Sigmoid colon (tissue), 7 donors: ENCODE measurements at places on chromosomes 6 and 20. TPM values are rescaled to one million over a fixed set of nuclear protein-coding genes. Genes with fewer than 3 reads are reported as not detected.

DNA sequence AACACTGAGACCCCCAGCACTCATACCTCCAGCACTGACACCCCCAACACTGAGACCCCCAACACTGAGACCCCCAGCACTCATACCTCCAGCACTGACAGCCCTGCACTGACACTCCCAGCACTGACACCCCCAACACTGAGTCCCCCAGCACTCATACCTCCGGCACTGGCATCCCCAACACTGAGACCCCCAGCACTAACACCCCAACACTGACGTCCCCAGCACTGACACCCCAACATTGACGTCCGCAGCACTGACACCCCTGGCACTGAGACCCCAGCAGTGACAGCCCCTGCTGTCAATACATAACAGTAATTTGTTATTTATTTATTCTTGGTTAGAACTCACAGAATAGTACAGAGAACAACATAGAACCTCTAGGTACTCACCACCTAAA lies 58.0 kb downstream of the ERMARD start:
- H3K27ac ChIP-seq, result no peak overlapping the region
- no peaks in the 10 kb centered on the region for H3K36me3 ChIP-seq
- no peak for DNase-seq
- H3K27me3 ChIP-seq, result no peaks in the 10 kb centered on the region

GRCh38 chr6:125421836-125422235 lies 120.1 kb upstream of the HDDC2 start:
- H3K4me1 ChIP-seq, result no peaks in the 10 kb centered on the region
- DNase-seq, result no peak
- H3K4me3 ChIP-seq, result no peak overlapping the region
- no peaks in the 10 kb centered on the region for H3K27me3 ChIP-seq
- H3K36me3 ChIP-seq, result no peaks in the 10 kb centered on the region

DNA sequence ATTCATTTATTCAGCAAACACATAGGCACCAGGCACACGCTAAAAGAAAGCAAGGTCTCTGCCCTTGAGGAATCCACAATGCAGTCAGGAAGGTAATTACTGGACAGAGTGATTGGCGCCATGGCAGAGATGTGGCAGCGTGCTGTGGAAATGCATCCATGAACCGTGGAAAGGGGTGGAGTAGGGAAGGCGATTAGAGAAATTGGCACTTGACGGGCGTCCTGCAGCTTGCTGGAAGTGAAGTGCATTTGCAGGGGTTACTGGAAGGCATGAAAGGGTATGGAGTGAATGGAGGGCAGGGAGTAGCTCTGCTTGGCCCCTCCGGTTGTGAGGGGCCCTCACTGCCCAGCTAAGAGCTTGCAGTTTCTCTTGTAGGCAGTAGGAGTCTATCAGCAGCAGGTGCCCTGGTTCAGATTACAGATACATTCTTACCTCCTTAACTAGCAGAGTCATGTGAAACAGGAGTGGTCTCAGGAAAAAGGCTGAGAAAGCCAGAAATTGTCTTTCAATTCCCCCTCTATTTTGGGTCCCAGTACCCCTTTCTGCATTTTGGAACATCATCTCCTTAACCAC lies 122.5 kb upstream of the TIAM2 start:
- H3K36me3 ChIP-seq, result no peaks in the 10 kb centered on the region
- no peak overlapping the region for H3K27ac ChIP-seq
- H3K4me3 ChIP-seq, result no peak overlapping the region
- no peaks in the 10 kb centered on the region for H3K4me1 ChIP-seq

DNA sequence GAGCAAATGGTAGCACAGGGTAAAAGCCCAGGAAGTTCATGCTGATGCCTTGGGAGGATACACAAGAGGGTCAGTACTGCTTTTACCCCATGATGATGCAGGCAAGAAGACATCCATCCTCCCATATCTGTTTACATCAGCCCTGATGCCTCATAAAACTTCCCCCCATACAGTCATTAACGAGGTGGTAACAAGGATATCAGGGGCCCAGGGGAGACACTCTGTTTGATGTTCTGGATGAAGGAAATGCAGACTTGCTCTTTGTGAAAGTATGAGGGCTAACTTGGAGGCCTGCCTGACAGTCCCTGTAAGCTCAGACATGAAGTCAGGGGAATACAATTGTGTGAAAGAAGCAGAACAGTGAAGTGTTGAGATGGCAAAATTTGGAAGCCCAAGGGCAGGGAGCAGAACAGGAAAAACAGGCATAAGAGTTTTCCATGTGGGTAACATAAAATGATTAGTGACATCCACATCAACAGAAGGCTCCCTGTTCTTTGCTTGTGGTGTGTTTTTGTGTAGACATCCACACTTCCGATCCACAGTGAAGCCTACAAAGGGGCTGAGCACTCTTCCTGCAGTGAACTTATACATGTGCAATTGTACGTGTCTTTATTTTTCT lies 813.4 kb downstream of the MAFB start:
- H3K4me1 ChIP-seq, result peaks cover 21% of the 10 kb centered on the region
- H3K27me3 ChIP-seq, result no peaks in the 10 kb centered on the region
- no peak for DNase-seq
- H3K27ac ChIP-seq, result no peak overlapping the region
- H3K4me3 ChIP-seq, result no peak overlapping the region

GRCh38 chr20:49507741-49508434 lies 25.4 kb upstream of the KCNB1 start:
- H3K4me1 ChIP-seq, result peaks cover 38% of the 10 kb centered on the region
- DNase-seq, result peak; percentile 60
- no peaks in the 10 kb centered on the region for H3K27me3 ChIP-seq
- H3K4me3 ChIP-seq, result no peak overlapping the region
- peaks cover 8% of the 10 kb centered on the region for H3K36me3 ChIP-seq
- peak overlapping the region; percentile 32 for H3K27ac ChIP-seq

DNA sequence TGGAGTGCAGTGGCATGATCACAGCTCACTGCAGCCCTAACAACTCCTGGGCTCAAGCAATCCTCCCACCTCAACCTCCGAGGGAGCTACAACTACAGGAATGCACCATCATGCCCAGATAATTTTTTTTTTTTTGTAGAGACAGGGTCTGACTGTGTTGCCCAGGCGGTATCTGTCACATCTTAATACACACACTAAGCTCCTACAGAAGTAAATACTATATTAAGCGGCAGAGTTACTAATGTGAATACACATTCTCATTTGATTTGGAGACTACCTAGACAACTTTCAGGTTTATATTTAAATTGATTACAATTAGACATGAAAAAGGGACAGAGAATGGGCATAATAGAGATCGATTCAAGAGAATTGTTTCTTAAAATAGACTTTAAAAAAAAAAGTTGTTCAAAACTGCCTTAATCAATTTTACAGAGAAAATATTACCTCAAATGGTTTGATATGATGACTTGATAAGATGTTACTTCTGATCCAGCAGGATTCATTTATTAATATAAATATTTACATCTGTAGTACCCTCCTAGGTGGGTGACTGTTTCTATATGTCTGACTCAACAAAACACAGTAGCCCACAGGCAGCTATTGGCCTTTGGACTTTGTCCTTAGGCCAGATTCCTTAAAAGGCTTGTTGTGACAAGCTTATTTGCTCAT lies 7.1 kb upstream of the LOC128125822 start:
- H3K36me3 ChIP-seq, result no peaks in the 10 kb centered on the region
- no peak for DNase-seq
- H3K4me3 ChIP-seq, result no peak overlapping the region
- no peaks in the 10 kb centered on the region for H3K27me3 ChIP-seq
- H3K27ac ChIP-seq, result peak overlapping the region; percentile 9

DNA sequence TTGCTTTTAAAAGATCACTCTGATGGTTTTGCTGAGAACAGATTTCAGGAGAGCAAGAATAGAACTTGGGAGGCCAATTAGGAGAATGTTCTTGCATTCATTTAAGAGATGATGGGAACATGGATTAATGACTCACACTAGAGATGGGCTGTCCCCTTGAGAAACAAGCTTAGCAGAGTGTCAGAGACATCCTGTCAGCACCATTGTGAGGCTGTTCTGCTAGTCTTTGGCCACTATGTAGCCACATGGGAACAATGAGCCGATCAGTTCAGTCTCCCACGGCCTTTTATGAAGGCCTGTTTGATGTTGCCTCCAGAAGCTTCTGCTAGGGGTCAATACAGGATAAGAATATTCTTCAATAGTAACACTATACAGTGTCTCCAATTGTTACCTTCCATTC lies 113.0 kb upstream of the EYA4 start:
- no peak overlapping the region for H3K4me3 ChIP-seq
- no peaks in the 10 kb centered on the region for H3K36me3 ChIP-seq
- H3K27ac ChIP-seq, result no peak overlapping the region
- no peak for DNase-seq
- no peaks in the 10 kb centered on the region for H3K4me1 ChIP-seq
- no peaks in the 10 kb centered on the region for H3K27me3 ChIP-seq

DNA sequence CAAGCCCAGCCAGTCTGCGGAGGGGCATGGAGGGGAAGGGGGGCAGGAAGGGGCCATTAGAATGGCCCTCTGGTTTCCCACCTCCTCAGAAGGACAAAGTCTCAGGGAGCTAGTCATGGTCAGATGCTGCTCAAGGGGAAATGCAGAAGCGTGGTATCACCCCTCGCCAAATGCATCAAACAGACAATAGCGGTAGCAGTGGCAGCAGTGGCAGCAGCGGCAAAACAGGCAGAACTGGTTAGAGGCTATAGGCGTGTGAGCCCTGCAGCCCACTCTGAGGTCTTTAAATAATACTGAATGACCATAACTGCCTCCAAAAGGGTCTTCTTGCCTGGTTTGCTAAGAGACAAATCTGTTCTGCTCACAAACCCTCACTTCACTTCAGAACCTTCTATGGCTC lies 186.7 kb downstream of the TFAP2C start:
- no peak overlapping the region for H3K4me3 ChIP-seq
- no peaks in the 10 kb centered on the region for H3K27me3 ChIP-seq
- DNase-seq, result no peak
- no peaks in the 10 kb centered on the region for H3K4me1 ChIP-seq
- H3K27ac ChIP-seq, result no peak overlapping the region
- H3K36me3 ChIP-seq, result no peaks in the 10 kb centered on the region

DNA sequence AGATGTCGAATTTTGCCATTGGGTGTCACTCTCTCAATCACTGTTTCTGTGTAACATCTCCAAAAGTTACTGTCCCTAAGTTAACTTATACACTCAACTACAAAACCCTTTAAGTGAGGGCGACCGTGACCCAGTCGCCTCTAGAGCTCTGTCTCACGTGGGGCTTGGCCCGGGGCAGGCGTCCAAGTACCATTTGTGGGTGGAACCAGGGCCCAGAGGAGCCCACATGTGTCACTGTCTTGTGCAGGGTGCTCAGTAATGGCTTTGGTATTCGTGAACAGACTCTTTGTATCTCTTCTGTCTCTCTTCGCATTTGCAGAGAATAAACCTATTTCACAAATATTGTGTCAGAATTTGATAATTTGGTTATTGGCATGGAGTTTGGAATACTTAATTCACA lies 109.9 kb upstream of the THBS2 start:
- no peak for DNase-seq
- H3K27me3 ChIP-seq, result no peaks in the 10 kb centered on the region
- no peak overlapping the region for H3K4me3 ChIP-seq
- no peaks in the 10 kb centered on the region for H3K4me1 ChIP-seq
- H3K36me3 ChIP-seq, result no peaks in the 10 kb centered on the region

- H3K4me1 ChIP-seq, result peaks cover 15% of the 10 kb centered on the region
- peak; percentile 91 for DNase-seq
- H3K27ac ChIP-seq, result peak within 1 kb of the TSS; percentile 92
- peak within 1 kb of the TSS; percentile 77 for H3K4me3 ChIP-seq
These were observed at the start of gene PHACTR2 for GRCh38 chr6:143677891-143678791. PHACTR2 (plus strand) TSS chr6:143677965; CDS start chr6:143678164, 199 bp downstream.

- DNase-seq, result peak; percentile 85
- no peak overlapping the region for H3K4me3 ChIP-seq
- peak overlapping the region; percentile 17 for H3K27ac ChIP-seq
- H3K4me1 ChIP-seq, result no peaks in the 10 kb centered on the region
- H3K36me3 ChIP-seq, result no peaks in the 10 kb centered on the region
These were observed 287.6 kb downstream of the ESR1 start for GRCh38 chr6:152094992-152095592.

DNA sequence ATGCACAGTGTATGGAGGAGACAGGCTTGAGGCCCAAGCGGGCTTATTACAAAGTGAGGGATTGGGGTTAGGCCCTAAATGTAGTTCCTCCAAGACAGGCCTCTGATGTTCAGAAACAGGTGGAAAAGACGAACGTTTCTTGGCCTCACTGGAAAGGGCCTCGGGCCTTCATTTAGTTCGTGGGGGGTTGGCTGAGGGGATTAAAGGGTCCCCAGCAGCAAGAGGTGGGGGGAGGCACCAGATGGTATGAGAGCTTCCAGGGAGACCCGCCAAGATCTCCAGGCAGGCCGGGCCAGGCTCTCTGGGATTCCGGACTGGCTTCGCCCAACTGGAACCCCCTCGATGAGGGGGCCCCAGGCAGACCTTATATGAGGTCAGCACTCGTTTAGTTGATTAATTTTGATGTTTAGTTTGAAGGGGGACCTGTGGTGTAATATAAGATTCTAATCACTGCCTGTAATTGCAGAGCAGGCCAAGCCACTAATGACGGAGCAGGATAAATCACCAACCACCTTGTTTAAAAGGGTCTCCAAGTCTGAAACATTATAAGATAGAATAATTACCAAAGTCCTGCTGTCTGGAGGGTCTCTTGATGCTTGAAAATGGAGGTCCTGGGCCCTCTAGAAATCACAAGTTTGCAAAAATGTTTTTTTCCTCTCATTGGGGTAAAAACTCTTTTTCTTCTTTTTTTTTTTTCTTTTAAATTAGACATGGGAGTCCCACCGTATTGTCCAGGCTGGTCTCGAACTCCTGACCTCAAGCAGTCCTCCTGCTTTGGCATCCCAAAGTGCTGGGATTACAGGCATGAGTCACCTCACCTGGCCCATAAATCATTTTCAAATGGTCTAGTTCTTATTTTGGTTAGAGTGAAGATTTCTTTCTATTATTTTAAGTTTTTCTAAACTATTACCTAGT lies 2.2 kb downstream of the HMGA1 start:
- H3K4me3 ChIP-seq, result peak overlapping the region; percentile 65
- no peak overlapping the region for H3K27ac ChIP-seq
- DNase-seq, result peak; percentile 56
- no peaks in the 10 kb centered on the region for H3K27me3 ChIP-seq

GRCh38 chr20:45138561-45139300 lies 14.5 kb upstream of the WFDC12 start:
- no peak for DNase-seq
- no peak overlapping the region for H3K27ac ChIP-seq
- no peaks in the 10 kb centered on the region for H3K27me3 ChIP-seq
- H3K4me3 ChIP-seq, result no peak overlapping the region
- no peaks in the 10 kb centered on the region for H3K4me1 ChIP-seq
- no peaks in the 10 kb centered on the region for H3K36me3 ChIP-seq

Gene TXLNB
- total RNA-seq, result 3.0 TPM

Gene GFOD1
- 18.3 TPM for total RNA-seq

Gene HAO1
- not detected for total RNA-seq
